Ecto neural progenitor cell (in vitro differentiated cells): ENCODE measurements at places on chromosomes 5 and 9.
A peak's percentile ranks its signal among the peaks of the same experiment; 100 is the strongest.

DNA sequence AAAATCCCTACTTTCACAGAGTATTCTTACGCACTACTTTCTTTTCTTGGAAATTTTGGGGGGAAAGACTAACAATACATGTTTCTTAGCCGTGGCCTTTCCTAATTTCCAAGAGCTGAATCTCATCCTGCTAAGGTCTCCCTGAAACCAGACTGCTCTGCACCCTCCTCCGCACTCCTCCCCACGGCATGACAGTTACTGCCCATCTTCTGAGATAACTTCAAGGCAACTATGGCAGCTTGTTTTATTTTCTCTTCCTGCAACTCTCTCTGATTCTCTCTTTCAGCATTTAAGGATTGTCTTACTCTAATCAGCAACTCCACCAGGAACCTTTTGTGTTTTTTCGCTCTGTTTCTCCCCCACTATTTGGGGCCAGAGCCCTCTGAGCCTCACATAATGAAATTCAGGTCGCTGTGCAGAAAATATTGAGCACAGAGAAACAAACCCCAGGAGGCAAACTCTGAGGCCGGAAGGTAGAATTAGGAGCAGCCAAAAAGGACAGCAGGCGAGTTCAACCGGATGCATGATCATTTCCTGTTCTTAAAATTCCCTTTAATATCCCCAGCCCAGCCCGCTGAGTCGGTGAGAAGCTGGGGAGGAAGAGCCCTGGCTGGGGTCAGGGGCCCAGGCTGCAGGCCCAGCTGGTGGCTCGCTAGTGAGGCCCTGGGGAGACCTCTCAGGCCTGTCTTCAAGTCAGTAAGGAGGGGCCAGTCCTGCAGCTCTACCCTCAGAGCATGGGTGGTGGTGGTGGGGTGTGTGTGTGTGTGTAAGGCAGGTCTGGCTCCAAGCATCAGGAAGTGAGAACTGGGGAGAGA is 213.6 kb upstream of the S1PR3 start:
- DNase-seq: no peak

DNA sequence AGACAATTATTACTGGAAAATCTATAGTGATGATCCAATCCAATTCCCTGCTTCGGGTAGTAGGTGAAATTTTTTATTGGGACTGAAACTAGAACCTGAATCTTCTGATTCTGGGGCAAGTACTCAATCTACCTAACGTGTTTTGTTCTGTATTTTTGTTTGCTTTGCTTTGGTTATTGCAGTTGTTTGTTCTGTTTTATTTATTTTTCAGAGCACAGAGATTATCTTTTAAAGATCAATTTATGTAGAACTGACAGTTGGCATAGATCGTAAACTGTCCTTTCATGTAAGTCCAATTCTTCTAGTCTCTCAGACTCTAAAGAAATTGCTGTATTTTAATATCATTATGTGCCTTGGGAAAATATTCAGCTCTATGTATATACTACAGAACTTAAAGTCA is 401.6 kb downstream of the ANXA1 start:
- DNase-seq: no peak

DNA sequence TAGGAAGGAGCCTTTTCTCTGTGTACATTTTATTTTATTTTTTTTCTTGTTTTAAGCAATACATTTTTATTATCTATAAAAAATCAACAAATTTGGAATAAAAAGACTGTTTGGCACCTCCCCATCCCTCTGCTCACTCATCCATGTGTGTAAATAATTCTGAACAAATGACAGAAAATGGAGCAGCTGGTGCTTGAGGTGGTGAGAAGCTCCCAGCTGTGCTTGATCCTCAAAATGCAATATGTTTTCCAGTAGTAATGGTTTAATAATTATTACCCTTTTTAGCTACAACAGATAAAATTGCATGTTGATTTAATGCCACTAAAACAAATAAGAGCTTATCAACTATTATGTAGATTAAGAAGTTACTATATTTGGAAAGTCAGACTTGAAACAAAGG is 132.5 kb downstream of the CDH18 start:
- no peak for DNase-seq

GRCh38 chr9:30020161-30020560 is 2364.3 kb upstream of the ACO1 start:
- no peak for DNase-seq

DNA sequence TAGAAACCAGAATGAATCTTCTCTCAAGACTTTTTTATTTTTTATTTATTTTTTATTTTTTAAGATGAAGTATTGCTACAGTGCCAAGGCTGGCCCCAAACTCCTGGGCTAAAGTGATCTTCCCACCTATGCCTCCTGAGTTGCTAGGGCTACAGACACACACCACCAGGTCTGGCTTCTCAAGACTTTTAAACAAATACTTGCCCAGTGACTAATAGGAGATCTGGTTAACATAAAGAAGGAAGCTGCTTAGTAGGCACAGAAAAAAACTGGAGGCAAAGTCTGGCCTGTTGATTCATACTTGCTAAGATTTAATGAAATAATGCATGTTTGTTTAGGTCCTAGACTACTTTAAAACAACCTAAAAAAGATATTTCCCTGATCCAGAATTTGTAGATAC is 43.8 kb downstream of the SLC38A9 start:
- no peak for DNase-seq

DNA sequence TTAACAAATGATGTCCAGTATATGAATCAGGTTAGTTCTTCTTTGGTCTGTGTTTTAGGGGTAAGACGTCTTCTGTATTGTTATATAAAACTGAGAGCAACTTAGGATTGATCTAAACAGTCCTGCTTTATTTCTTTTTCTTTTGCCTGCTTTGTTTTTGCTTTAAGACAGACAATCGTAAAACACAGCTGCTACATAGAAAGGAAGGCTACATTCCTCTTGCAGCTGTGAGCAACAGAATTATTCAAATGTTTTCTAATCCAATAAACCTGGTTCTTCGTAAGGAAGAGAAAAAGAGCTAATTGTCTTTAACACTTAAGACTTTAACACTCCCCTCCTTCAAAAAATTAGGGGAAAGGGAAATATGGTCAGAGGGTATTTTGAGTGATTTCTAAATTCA is 14.6 kb downstream of the FGF1 start:
- DNase-seq: no peak

GRCh38 chr5:163564321-163564938 is 59.0 kb downstream of the MAT2B start:
- peak; percentile 59 for DNase-seq

GRCh38 chr5:60463179-60463868 is 236.6 kb downstream of the DEPDC1B start:
- DNase-seq: no peak

DNA sequence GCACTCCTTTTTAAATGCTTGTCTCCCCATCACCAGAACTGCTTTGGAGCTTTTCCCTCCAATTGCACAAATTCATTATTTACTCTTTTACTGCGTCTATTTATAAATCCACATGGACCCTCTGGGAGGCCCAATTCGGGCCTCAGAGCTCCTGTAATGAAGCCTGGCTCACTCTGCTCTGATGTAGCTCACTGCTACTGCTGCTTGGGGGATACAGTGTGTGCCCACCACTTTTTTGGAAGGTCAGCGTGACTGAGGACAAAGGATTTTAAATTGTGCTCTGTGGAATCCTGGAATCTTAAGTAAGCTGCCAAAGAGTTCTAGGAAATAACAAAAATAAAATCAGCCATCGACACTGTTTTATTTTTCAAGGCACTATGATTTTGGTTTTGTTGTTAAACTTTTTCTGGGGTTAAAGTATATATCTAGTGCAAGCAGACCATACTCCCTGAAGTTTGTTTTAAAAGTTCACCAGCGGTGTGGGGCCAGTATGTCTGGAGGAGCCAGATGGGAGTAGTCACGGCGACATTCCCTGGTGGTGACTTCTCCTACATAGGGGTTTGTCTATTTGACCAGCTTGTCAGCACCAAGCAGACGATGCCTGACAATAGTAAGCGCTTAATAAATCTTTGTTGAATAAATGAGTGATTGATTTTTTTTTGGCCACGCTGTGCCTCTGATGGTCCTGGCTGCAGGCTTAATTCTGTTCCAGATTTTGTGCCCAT is 142.8 kb downstream of the TMEM38B start:
- no peak for DNase-seq

GRCh38 chr9:94643176-94643575 is 3.9 kb upstream of the FBP1 start:
- no peak for DNase-seq

DNA sequence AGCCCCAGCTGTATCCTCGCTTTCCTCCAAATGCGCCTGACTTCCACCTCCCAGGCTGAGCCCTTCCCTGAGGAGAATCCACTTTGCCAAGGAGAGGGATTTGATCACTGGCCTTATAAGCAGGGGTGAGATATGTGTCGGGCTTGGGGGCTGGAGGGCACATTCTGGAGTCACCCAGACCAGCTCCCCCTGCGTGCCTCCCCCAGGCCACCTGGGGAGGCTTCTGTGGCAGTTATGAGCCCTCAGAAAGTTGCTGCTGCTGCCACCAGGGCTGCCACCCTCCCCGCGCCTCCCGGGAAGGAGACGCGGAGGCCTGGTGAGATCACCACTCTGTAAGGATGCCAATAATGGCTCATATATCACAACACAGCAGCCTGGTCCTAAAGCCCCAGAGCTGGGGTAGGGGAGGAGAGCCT is 211.5 kb downstream of the PAPPA start:
- DNase-seq: no peak

- DNase-seq: peak; percentile 53
Observed at GRCh38 chr9:137306066-137306849, 4.2 kb upstream of the NRARP start.

GRCh38 chr5:167271511-167271910 is 1019.9 kb upstream of the WWC1 start:
- DNase-seq: no peak
